ENCODE measurements at places on chromosomes 6 and 20. TPM values are rescaled to one million over a fixed set of nuclear protein-coding genes. Genes with fewer than 3 reads are reported as not detected.

DNA sequence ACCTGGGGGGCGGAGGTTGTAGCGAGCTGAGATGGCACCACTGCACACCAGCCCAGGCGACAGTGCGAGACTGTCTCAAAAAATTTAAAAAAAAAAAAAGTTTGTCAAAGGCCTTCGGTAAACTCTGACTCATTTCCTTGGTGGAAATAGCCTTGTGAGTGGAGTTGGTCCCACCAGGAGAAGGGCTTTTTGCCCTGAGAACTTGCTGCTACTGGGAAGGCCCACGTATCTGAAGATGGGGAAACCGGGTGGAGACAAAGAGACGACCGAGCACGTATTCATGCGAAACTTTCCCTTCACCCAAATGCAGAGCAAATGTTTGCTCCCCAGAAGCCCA lies 51.7 kb downstream of the SLC22A23 start:
- no peak for DNase-seq

DNA sequence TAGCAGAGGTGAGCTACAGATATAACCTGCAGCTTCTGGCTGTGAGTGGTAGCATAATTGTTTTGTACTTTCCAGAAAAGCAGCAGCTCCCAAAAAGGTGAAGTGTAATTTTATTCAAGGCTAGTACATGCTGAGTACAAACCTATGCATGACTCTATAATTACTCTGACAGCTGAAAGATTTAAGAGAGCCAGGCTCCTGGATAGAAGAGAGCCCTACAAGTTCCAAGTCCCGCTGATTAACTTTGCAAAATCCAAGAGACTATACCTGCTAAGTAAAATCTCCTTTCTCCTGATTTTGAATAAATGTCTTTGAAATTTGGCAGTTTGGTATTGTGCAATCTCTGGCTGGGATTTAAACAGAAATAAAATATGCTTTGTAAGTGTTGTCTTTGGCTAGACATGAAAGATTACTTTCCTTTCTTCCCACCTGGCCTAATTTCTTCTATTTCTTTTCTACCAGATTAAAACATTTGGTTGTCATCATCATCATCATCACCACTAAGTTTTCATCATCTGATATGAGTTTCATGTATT lies 79.5 kb downstream of the CTNNBL1 start:
- no peak for DNase-seq

- no peak for DNase-seq
Measured at GRCh38 chr6:24743944-24744335, 25.0 kb upstream of the C6orf62 start.

DNA sequence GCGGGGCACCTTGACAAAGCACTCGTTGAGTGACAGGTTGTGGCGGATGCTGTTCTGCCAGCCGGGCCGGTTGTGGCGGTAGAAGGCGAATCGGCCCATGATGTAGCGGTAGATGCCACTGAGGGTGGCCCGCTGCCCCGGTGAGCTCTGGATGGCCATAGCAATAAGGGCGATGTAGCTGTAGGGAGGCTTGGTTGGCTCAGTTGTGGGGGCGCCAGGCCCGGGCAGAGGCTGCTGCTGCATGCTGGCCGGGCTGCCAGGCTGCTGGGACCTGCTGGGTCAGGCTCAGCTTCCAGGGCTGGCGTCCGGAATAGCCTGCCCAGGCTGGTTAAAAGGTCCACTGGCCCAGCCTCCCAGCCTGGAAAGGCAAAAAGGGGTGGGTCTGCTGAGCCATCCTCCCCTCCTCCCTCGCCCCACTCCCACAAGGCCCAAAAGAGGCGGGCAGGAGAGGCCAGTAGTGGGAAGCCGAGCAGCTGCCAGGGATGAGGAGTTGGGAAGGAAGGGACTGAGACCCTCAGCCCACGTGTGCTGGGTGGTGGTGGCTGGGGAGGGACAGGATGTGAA lies at the start of gene FOXS1:
Gene FOXS1, minus strand, starts transcription at position 305 of the 564 bp plus-strand sequence. Its CDS starts 62 bp downstream, at position 243.
- DNase-seq, result no peak

GRCh38 chr6:161135695-161136591 lies 137.9 kb downstream of the AGPAT4 start:
- no peak for DNase-seq

GRCh38 chr6:9623985-9624384 lies 790.9 kb downstream of the TFAP2A start:
- DNase-seq, result no peak

C6orf15 gene
- polyA plus RNA-seq, result 0.08 TPM

GDAP1L1 gene
- polyA plus RNA-seq, result not detected

GJE1 gene
- not detected for polyA plus RNA-seq

HLA-DMB gene
- polyA plus RNA-seq, result not detected

STMND1 gene
- polyA plus RNA-seq, result not detected

BCL2L1 gene
- 142 TPM for polyA plus RNA-seq
